NCI-H1930 (cell line): ENCODE measurements at places on chromosomes 13 and 19.

DNA sequence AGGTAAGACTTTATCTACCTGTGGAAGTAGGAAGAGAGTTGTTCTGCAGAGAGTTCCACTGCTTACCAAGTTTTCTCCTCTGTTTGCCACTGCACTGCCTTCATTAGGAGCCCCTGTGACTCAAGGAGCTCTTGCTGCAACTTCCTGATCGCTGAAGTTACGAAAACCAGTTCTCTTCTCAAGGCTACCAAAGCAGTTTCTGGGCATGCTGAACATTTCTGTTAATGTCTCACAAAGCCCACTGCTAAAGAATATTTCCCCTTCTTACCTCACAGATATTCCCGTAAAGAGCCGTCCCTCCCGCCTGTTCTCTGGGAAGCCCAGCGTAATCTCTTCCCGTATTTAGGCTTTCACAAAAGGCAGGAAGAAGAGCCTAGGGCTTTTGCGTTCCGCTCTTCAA, 82.6 kb upstream of the OXGR1 start:
- no peak for DNase-seq

GRCh38 chr13:109577191-109577700, 209.1 kb downstream of the IRS2 start:
- no peak for DNase-seq

DNA sequence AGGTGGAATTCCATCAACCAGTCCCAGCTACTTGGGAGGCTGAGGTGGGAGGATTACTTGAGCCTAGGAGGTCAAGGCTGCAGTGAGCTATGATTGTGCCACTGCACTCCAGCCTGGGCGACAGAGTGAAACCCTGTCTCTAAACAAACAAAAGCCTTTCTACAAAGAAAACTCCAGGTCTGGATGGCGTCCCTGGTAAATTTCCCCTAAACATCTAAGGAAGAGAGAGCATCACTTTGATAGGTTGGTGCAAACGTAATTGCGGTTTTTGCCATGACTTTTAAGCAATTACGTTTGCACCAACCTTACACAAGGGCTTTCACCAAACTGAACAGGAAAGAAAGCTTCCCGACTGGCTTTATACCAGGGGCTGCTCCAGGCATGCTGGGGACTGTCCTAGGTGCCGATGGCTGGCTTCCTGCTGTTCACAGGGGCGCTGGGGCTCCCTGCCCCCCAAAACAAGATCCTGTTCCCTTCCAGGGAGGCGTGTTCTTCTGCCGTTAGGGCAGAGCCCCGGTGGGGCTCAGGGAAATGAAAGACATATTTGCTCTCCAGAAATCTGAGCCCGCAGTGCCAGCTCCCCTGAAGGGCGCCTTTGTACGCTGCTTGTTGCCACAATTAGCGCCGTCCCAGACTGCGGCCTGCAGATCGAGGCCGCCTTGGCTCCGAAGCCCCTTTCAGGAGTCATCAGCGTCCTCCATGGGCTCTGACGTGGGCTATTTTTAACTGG, 38.7 kb upstream of the KLF2 start:
- DNase-seq = peak; percentile 42

- no peak for DNase-seq
These were observed 25.6 kb downstream of the UBXN6 start for GRCh38 chr19:4431808-4432674.

- no peak for DNase-seq
These were observed 5.1 kb downstream of the RASGRP4 start for GRCh38 chr19:38420935-38421334.

- DNase-seq = no peak
These were observed 1.7 kb downstream of the SMIM24 start for GRCh38 chr19:3478409-3479176.

- DNase-seq = no peak
These were observed 170.0 kb downstream of the KDM4B start for GRCh38 chr19:5138606-5139582.

DNA sequence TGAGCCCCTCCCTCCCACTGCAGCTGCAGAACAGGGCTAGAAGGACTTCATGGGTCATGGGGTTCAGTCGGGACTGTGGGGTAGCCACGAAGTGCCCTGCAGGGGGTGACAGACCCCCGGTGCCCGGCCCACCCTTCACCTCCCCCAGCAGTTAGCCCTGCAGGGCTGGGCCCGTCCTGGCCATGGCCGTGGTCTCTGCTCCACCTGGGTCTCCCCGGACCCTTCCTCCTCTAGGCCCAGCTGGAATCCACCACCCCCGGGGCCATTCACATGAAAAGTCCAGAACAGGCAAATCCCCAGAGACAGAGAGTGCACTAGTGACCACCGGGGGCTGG, 17.3 kb downstream of the MKNK2 start:
- DNase-seq = no peak

GRCh38 chr19:32309711-32310390, 35.6 kb upstream of the ZNF507 start:
- no peak for DNase-seq

GRCh38 chr13:85665286-85665685, 133.9 kb downstream of the SLITRK6 start:
- no peak for DNase-seq

DNA sequence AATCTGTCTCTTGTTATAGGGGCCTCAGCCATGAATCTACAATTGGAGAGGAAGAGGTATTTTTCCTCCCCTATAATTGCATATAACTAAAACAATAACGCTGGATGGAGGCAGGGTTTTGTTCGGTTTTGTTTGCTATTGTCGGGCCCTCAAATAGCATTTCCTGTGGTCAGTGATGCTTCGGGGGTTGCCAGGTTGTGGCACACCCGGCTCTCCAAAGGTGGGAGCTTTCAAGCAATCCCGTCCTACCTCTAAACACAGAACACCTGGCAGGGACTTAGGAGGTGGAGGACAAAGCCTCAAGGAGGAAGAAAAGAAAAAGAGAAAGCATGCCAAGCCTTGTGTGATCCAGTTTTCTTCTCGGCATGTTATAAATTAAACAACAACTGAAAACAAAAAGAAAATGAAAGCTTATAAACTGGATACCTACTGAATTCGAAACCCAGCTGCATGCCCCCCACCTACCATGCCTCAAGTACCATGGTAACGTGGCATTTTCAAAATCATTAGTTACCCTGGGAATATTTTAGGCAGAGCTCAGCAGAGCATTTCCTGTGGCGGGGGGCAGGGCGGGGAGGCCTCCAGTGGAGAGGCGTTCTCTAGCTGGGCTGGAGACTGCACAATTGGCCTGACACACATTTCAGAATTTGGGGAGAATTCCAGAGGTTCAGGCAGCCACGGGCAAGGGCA, 213.8 kb downstream of the DCLK1 start:
- no peak for DNase-seq

DNA sequence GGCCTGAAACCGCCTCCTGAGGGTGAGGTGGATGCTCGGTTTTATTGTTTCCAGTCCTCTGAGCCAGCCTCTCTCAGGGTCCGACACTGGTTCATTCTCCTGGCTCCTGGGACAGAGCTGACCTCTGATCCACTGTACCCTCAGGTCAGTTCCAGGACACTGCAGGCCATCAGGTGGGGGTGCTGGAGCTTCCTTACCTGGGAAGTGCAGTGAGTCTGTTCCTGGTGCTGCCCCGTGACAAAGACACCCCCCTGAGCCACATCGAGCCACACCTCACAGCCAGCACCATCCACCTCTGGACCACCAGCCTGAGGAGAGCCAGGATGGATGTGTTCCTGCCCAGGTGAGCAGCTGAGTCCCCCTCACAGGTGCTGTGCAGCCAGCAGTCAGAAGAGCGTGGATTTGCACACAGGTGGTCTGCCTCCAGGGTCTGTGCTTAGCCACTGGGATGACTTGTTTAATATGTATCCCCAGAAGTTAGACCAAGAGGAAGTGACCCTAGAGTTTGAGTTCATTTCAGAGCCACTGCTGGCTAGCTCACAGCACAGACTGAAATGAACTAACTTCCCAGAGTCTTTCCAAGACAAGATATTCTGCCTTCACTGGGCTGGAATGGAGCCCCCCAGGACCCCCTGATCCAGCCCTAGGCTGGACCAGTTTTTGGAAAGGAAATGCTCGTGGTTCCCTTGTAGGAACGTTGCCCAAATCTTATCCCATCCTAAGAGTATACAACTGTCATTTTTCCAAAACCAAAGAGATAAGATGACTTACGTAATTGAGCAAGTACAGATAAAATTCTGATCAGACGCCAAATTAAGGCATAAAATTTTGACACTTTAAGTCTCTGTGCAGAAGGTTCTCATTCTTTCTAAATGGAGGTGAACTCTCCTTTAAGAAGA, 8.8 kb downstream of the SERPINE3 start:
- DNase-seq = no peak

DNA sequence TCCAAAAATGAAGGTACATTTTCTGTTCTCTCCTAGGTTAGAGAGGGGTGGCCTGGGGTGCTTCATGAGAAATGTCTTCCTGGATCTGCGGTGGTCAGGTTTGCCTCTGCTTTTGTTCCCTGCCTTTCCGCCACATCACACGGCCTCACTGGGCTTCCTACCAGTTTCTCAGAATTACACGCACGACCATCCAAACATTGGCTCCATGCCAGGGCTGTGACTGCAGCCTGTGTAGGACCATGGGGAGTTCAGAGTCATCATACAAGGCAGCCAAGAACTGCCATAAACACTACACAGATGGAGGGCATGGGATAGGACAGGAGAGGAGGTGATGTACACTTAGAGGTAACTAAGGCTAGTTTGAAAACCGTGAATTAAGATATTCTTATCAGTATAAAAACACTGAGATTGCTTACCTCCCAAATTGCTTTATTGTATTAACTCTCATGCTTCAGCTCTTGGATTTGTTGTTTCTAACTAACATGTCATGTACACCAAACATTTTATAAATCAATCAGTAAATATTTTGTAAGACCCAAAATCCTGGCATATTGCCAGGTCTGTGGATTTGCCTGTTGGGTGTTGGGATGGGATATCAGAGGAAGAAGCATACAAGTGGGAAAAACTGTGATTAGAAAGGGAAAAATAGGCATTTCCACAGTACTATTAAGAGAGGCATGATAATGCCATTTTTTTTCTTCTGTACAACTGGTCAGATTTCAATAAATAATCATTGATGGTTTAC, 45.2 kb downstream of the CDADC1 start:
- DNase-seq = no peak

GRCh38 chr13:101384929-101385328, 31.4 kb downstream of the NALCN start:
- no peak for DNase-seq
